Glomerular endothelial cell (primary cell): ENCODE measurements at places on chromosomes 2 and 18. TPM values are rescaled to one million over a fixed set of nuclear protein-coding genes. Genes with fewer than 3 reads are reported as not detected.

- DNase-seq, result no peak
Measured at GRCh38 chr18:48934415-48934722, 16.4 kb downstream of the SMAD7 start.

GRCh38 chr2:11876889-11877288, 130.5 kb downstream of the LPIN1 start:
- no peak for DNase-seq

- DNase-seq, result no peak
Measured at GRCh38 chr18:43043626-43044025, 71.9 kb downstream of the RIT2 start.

GRCh38 chr18:5534845-5535244, 9.0 kb downstream of the EPB41L3 start:
- DNase-seq, result no peak

- no peak for DNase-seq
Measured at GRCh38 chr2:62254424-62255266, 58.7 kb downstream of the B3GNT2 start.

DNA sequence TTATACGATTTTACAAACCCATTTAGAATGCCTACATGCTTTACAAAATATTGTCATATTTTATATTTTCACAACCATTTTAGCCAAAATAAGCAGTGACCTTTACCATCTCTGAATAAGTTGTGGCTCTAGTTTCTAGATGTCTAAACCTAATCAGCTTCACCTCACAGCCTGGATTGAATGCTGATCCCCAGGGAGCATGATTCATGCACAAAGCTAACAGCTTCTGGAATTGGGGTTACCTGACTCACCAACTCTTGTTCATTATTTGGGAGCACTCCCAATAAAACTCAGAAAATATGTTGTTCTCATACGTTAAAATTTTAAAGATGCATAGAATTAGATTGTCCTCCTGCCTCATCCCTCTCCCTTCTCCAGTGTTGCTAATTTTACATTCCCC, 611.7 kb upstream of the NETO1 start:
- no peak for DNase-seq

- no peak for DNase-seq
Measured at GRCh38 chr2:101004620-101005325, 2.7 kb downstream of the RPL31 start.

DNA sequence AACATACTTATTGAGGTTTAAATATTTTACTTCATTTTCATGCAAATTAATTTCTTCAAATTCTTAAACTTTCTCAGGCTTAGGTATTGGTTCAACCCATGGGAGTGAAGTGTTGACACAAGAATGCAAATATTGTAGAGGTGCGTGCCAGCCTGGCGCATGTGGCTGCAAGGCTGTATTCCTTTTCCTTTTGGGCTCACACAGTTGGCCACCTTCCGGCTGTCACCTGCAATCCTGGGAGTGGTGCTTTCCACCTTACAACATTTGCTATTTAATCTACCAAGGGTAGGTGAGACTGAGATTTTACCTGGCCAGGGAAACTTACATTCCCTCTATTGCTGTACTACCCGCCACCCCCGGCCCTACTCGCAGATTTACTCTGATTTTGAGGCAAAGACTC, 141.1 kb downstream of the DCC start:
- no peak for DNase-seq

DNA sequence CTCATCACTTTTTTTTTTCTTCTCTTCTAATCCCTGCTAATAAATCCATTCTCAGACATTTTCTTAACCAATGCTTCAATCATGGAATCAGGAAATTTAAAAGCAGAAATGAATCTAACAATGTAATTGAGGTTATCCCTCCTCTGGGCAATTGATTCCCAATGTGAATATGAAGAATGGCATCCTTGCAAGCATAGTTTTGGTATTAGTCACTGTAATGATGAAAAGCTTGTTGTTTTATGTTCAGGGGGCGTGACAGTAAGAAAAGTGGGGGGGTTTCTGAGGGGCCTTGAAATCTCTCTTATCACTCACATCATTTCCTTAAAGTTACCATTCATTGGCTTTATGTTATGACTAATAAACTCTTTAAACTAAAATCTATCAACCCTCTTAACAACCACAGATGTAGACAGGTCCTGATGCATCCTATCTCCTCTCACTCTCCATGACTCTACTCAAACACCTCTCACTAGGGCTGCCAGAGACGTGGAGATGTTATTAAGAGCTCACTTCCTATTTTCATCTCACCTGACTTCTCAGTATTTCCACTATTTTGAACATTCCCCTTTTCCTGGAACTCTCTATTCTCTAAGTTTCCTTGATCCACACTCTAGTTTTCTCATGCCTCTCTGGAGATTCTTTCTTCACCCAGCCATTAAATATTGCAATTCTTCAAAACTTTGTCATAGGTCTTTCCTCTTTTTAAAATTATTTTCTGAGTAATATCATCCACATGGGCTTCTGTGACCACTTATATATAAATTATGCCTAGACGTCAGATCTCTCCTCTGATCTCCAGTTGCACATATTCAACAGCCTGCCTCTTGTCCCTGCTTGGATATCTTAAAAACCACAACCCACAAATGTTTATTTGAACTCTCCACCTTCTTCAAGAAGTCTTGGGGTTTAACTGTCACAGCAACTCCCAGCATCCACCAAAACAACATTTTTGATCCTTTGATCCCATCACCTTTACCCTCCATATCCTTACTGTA, 332.9 kb downstream of the CDH2 start:
- peak; percentile 52 for DNase-seq

GRCh38 chr18:7646174-7646886, 79.2 kb downstream of the PTPRM start:
- no peak for DNase-seq

DNA sequence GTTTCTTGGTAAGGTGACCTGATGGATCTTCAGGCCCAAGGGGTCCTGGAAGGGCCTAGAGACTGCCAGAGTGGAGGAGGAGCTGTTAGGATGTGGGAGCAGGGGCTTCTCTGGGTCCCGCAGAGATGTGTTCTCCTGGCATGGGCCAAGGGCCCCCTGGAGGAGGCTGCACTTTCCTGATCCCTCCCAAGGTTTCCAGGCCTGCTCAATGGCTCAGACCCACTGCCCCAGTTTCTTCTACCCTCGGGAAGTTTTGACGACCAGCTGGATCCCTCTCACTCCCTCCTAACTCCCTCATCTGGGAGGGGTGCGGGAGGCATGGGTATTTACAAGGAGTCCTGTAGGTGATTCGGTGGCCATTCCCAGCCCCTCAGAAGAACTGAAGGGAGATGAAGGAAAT, 36.1 kb downstream of the COA5 start:
- DNase-seq, result no peak

DNA sequence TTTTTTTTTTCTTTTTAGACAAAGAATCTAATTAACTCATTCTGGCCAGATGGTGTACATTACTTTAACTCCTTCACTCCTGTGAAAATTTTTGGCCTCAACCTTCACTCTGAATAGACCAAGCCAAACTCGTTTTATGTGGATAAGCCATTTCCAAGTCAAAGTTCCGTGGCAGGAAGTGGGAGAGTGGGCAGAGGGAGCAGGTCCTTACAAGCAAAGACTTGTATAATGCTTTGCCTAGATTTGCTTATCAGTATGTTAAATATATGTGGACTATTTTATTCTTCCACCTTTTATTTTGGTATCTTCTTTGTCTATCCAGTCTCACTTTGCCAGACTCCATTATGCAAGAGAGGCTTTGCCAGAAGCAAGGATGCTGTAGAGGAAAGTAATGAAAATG, 178.1 kb upstream of the TNP1 start:
- no peak for DNase-seq

- no peak for DNase-seq
Measured at GRCh38 chr18:34942975-34943374, 98.2 kb upstream of the MAPRE2 start.

GRCh38 chr2:72109291-72109690, 38.4 kb downstream of the CYP26B1 start:
- DNase-seq, result no peak

GRCh38 chr2:165544897-165545296, 75.4 kb downstream of the CSRNP3 start:
- no peak for DNase-seq

GRCh38 chr2:29189052-29189451, 73.8 kb downstream of the CLIP4 start:
- DNase-seq, result no peak

- DNase-seq, result no peak
Measured at GRCh38 chr2:113112871-113113270, 14.5 kb upstream of the IL1RN start.

- DNase-seq, result no peak
Measured at GRCh38 chr2:61948661-61949457, 43.4 kb downstream of the COMMD1 start.

DNA sequence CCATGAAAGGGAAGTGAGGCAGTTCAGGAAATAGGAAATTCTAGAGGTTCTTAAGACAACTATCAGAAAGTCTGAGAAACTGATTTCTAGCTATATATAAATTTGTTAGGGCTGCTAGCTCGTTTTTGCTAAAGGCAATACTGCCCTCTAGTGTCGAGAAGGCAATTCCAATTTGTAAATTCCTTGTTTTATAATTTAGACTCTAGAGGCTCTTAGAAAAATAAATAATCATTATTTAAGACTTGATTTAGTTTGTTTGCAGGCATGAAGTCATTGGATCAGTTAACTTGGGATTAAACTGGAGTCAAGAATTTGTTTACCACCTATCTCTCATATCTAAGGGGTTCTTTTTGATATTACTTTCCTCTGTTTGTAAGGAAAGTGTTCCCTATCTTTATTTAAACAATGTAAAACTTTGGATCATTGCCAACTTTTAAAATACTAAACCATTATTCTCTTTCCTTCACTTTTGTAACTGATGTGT, 66.2 kb downstream of the ACVR2A start:
- DNase-seq, result peak; percentile 71

GRCh38 chr2:19538411-19538963, 180.1 kb upstream of the OSR1 start:
- peak; percentile 23 for DNase-seq

GRCh38 chr2:85134255-85134895, 1.2 kb downstream of the TCF7L1 start:
- no peak for DNase-seq

DNA sequence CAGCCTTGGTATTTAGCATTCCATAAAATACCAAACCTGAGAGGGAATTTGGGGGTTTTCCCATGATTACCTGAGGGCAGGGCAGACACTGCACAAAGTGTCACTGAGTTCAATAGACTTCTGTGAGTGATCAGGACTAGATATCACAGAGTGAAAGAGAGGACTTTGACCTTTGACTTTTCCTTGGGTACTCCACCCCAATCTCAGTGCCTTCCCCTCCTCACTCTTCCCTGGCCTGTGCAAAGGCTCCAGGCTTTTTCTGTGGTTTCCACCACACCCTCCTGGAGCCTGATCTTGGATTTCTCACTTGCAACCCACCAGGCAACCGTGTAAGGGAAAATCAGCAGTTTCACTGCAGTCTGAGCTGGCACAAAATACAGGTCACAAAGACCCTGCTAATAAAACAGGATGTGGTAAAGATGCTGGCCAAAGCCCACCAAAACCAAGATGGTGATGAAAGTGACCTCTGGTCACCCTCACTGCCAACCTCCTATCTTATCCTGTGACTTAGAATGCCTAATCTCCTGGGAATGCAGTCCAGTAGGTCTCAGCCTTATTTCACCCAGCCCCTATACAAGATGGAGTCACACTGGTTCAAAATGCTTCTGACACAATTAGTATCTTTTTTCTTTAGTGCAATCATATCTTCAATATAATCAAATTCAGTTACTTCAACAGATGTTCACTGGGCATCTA, 64.0 kb downstream of the BOD1L2 start:
- DNase-seq, result no peak

GRCh38 chr2:144660518-144661316, 140.8 kb upstream of the ZEB2 start:
- no peak for DNase-seq

The STPG4 gene
- not detected in 2 replicates for total RNA-seq

The PKP4 gene
- total RNA-seq, result 24.8 and 48.0 TPM in 2 replicates

The LRATD1 gene
- total RNA-seq, result 9.7 and 17.1 TPM in 2 replicates

The COLEC12 gene
- 13.2 and 31.7 TPM in 2 replicates for total RNA-seq

The NYAP2 gene
- total RNA-seq, result not detected in 2 replicates

The PLEK gene
- total RNA-seq, result 0.12 TPM in 1 of 2 replicates, not detected in the other

The FEZ2 gene
- total RNA-seq, result 78.5 and 86.8 TPM in 2 replicates

The SGPP2 gene
- 1.4 TPM in 1 of 2 replicates, not detected in the other for total RNA-seq

The RBBP8 gene
- 5.4 and 11.8 TPM in 2 replicates for total RNA-seq

The DIPK1C gene
- total RNA-seq, result not detected in 2 replicates

The FBLN7 gene
- 2.2 and 5.8 TPM in 2 replicates for total RNA-seq

The HRH4 gene
- total RNA-seq, result not detected in 2 replicates

The PID1 gene
- 0.68 and 0.99 TPM in 2 replicates for total RNA-seq

The ZNF396 gene
- 0.23 and 0.53 TPM in 2 replicates for total RNA-seq

The SERPINB13 gene
- total RNA-seq, result not detected in 2 replicates

The MOCOS gene
- 1.3 and 1.8 TPM in 2 replicates for total RNA-seq

The SCYGR8 gene
- not detected in 2 replicates for total RNA-seq
